ENCODE measurements at places on chromosomes 6 and 20. TPM values are rescaled to one million over a fixed set of nuclear protein-coding genes. Genes with fewer than 3 reads are reported as not detected.

The LY6G6C gene
- 0.49 TPM for total RNA-seq

- no peak for DNase-seq
Measured at GRCh38 chr6:4162370-4162769, 27.0 kb upstream of the ECI2 start.

DNA sequence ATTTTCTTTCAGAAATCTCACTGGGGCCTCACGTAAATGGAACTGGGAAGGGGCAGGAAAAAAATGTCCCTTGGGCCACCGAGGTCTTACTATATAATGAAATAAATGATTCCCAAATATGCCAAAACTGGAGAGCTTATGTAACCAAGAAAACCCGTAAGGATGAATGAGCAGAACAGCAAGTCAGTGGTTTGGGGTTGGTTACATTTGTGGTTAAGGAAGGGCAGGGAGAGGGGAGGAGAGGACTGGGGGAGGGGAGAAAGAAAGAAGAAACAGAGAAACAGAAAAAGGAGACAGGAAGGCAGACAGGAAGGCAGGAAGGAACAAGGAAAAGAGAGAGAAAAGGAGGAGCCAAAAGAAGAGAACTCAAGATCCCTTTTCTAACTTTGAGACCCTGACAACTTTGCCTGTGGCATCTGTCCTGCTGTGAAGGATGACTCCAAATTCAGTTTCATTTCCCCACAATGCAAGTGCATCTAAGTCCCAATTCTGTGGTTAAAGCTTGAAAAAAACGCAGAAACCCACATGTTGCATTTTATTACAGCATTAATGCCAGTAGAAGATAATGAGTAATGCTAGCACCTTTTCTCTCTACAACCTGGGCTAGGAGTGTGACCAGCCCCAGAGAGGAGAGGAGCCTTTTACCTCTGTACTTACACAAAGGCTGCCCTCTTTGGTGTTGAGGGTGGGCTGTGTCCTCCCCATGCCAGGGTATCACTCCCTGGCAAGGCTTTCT, 10.8 kb upstream of the ARMC2 start:
- no peak for DNase-seq

DNA sequence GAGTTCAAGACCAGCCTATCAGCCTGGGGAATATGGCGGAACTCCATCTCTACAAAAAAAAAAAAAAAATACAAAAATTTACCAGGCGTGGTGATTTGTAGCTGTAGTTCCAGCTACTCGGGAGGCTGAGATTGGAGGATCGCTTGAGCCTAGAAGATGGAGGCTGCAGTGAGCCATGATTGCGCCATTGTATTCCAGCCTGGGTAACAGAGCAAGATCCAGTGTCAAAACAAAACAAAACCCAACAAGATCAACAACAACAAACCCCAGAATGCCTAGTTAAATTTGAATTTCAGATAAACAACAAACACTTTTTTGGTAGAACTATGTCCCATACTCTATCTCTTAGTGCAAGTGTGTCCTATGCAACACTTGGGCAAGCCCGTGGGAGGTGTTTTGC, 39.9 kb downstream of the SNAI1 start:
- DNase-seq = no peak

DNA sequence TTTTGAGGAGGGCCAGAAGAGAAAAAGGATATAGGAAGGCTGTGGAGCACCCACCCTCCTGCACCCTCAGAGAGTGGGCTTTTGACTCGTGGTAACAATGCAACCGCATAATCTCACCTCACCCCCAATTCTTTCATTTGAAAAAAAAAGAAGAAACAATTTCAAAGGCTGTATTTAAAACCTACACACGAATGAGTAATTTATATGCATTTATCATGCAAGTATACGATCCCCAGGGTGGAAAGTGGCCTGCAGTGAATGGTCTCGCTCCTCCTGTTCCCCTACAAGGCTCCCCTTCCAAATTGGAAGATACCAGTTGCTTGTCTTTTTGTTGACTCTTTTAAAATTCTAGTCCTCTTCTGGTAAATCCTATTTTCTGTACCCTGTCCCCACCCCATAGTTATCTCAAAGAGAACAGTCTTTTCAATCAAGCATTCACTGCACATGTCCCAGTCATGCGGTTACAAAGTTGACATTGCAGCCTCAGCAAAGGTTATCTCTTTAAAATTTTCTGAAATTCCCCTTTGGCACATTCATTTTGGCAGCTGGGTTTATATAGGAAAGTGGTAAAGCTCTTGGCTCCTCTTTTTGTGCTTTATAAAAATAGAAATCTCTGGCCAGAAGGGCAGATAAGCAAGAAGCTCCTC, 110.6 kb downstream of the ARID1B start:
- DNase-seq = no peak

DNA sequence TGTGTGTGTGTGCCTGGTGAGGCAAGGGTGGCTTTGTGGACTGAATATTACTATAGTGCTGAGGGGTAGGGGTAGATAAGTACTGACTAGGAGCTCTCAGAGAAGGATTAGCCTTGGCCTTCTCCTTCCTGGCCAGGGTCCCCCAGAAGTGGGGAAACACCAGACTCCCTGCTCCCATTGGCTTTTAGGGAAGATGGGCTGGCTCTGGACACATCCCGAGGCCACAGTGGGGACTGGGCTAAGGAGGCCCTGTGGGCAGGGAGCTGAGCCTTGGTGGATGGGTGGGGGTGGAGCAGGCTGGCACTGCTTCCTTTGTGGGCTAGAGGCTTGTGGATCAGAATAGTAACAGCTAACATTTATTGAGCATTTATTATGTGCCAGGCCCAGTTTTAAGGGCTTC, 3.1 kb downstream of the EPB41L1 start:
- DNase-seq = no peak
